ENCODE measurements at places on chromosomes 5 and 9.

GRCh38 chr5:37326536-37326935 lies 44.4 kb downstream of the NUP155 start:
- DNase-seq, result no peak

DNA sequence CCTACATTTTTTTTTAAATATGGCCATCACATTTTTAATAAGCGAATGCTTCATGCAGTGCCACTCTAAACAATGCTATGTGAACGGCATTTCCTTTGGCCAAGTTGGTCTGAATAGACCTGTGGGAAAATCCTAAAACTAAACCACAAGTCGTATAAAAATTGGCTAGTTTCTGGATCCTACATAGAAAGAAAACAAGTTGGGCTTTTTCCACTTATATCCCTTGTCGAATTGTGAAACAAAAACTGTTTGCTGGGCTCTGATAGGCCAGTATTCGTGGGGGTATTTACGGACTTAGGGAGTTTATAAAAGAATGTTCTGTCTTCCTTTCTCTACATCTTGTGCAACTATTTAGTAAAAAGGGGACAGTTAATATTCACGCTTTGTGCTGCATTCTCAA lies 153.1 kb upstream of the KLF9 start:
- no peak for DNase-seq

GRCh38 chr5:123549256-123549904 lies 37.4 kb downstream of the CSNK1G3 start:
- DNase-seq, result peak; percentile 25

DNA sequence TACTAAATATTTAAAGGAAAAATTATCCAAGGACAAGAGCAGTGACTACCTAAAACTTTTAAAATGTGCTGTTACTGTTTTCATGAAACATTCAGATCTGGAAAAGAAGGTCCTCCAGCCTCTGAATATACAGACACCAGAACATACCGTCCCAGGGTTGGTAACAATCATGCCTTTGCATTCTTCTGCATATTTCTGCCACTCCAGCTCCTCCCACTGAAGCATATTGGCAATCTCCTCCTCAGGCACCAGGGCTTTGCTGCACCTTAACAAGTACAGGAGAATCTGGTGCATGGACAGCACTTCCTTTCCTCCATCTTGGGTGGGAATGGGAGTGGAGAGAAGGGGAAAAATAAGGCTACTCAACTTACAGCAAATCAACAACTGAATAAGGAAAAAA lies 60.0 kb downstream of the DROSHA start:
- no peak for DNase-seq

DNA sequence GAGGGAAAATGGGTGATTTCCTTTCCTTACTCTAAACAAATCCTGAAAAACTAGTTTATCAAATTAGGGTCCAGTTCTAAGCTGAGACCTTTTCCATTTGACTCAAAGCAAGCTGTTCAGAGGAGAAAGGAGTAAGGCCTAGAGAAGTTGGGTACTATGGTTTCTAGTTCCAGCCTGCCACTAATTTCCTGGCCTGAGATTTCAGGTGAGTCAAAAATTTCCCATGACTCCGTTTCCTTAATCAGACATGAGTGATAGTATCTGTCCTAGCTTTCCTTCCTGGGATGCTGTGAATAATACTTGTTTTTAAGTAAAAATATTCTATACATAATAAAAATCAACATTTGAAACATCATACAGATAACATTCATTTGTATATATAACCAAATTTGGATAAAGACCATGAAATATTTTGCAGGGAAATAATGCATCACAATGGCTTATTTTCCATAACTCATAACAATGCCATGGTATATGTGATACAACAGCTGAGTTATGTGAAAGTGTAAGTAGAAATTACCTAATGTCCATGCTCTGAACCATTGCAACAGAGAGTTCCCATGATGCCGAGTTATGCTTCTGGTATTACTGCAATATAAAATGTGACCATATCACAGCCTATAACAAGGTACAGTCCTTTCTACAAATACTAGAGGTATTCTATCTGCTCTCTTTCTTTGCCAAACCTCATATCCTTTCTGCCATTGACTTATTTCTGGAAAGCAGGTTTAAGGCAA lies 142.7 kb downstream of the MLLT3 start:
- no peak for DNase-seq
